ENCODE measurements at places on chromosomes 6 and 20.

GRCh38 chr20:50724851-50725723 lies 6.3 kb upstream of the PARD6B start:
- no peak for DNase-seq

DNA sequence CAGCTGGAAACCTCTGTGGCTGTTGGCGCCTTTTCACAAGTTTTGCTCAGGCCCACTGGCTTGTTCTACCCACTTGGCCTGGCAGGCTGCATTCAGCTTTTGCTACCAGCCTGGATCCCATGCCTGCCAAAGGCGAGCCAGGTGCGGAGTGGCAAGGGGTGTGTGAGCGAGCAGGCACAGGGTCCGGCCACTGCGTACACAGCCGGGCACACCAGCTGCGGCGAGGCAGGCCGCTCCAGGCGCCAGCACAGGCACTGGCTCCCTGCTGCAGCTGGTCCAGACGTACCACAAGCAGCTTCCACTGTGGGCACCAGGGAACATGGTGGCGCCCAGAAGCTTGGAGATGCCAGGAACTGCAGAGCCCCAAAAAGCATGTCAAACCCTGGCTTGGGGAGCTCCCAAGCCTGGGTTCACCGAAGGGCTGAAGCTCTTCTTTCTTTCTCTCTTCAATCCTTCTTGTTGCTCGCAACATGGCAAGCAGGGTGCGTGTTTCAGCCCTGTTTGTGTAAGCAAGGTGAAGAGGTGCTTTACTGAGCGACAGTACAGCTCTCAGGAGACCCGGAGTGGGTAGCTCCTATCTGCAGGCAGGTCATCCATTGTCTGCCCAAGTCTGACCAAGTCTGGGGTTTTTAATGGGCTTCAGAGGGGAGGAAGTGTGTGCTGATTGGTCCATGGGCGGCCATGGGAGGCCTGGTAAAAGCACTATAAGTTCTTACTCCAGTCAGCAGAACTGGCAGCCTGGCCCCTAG lies 32.6 kb upstream of the GRM4 start:
- no peak for DNase-seq

GRCh38 chr6:74690365-74690764 lies 515.5 kb downstream of the COL12A1 start:
- DNase-seq = no peak

- DNase-seq = no peak
Measured at GRCh38 chr20:58657262-58657661, 6.2 kb downstream of the STX16 start.

DNA sequence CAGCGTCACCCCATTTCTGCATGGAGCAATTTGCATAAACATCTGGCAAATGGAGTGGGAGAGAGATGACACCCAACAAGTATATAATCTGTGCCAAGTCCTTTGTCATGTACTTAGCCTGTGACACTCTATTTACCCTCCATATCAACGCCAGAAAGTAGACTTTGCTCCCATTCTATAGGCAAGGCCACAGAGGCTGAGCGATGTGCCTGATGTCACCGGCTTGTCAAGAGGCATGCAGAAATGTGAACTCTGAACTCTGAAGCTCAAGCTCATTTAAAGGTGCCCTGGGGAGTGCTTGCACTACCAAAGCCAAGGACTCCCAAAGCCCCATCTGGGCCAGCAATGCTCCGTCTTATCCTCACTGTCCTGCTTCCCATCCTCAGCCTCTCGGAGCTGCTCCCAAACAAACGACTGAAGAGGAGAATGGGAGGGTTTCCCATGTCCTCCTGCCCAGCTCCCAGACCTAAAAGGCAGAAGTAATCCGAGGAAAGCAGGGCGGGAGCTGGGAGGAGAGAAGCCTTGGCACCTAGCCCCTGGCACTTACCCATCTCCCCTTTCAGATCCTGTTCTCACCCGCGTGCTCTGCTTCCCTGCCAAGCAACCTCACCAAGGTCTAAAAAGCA lies 9.2 kb downstream of the CPNE5 start:
- DNase-seq = no peak
